ENCODE measurements at places on chromosomes 1 and 21. TPM values are rescaled to one million over a fixed set of nuclear protein-coding genes. Genes with fewer than 3 reads are reported as not detected.
A peak's percentile ranks its signal among the peaks of the same experiment; 100 is the strongest.

- peak; percentile 33 for DNase-seq
Measured at GRCh38 chr1:157137408-157138219, 581 bp downstream of the ETV3 start.

DNA sequence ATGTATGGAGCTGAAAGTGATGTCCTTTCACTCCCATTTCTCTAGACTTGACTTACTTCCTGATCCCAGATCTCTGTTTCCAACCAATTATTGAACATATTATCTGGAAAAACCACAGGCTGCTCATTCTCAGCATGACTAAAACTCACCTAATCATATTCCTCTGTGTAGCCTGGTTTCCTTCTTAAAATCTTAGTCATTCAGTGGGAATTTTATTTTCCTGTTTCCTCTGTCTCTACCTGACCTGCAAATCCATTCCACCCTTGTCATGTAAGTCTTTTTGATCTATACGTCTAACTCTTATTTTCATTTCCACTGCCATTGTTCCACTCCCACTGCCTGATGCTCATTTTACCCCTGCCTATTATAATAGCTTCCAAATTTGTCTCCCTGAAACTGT, 67.9 kb upstream of the APOBEC4 start:
- peak; percentile 36 for DNase-seq

GRCh38 chr1:155093911-155094621, 15.4 kb downstream of the EFNA3 start:
- peak; percentile 48 for DNase-seq

- no peak for DNase-seq
Measured at GRCh38 chr1:110505596-110505995, 13.4 kb downstream of the KCNA10 start.

Gene SPRR2B
- total RNA-seq: not detected
